ENCODE measurements at places on chromosomes 7 and 10.

GRCh38 chr7:76411626-76412025 lies 2.1 kb upstream of the SSC4D start:
- no peak for DNase-seq

- DNase-seq = no peak
These were observed 69.1 kb upstream of the KCNIP2 start for GRCh38 chr10:101912561-101913179.

DNA sequence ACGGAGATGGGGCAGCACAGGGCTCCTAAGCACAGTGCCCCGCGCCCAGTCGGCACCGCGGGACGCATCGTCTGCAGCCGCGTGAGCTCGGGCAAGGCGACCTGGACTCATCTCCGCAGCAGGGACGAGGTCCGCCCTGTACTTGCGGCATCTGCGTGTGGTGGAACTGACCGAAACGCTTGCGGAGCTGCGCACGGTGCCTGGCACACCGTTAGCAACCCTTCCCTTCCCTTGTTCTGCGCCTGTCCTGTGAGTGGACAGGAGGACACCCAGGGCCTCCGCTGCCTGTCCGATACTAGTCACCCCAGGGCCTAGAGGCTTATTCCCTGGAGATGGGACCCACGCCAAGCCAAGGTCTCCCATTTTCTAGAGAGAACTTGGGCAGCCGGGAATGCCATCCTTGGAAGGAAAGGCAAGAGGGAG lies 98.5 kb downstream of the WDR11 start:
- DNase-seq = no peak

- DNase-seq = no peak
These were observed 20.9 kb upstream of the LFNG start for GRCh38 chr7:2498708-2499107.

- no peak for DNase-seq
These were observed 163.4 kb downstream of the PLXDC2 start for GRCh38 chr10:19979628-19980027.

- DNase-seq = no peak
These were observed 492.5 kb upstream of the AKR1E2 start for GRCh38 chr10:4333459-4333894.

DNA sequence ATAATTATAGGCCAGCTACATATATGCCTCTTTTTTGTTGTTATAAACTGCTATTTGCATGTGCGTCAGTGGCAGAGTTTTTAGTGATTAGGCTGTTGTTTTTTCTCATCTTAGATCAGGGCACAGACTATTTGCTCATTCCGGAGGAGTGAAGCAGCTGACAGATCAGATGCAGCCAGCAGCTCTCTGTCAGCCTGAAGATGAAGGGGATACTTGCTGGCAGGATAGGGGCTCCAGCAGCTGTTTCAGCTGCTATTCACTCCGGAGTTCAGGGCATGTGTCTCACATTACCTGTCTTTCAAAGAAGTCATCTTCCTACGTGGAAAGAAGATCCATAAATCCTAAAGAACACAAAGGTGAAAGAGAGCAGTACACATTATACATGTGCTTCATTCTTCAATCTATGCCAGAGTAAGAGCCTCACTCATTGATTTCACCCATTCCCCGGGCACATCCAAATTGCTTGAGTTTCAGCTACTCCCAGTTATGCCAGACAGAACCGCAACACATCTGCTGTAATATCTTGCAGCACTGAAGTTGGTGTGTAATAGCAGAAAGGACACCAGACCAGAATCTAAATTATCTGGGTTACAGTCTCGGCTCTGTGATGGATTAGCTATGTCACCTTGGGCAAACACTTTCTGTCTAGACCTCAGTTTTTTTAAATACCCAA lies 182.8 kb upstream of the CHRM2 start:
- no peak for DNase-seq

DNA sequence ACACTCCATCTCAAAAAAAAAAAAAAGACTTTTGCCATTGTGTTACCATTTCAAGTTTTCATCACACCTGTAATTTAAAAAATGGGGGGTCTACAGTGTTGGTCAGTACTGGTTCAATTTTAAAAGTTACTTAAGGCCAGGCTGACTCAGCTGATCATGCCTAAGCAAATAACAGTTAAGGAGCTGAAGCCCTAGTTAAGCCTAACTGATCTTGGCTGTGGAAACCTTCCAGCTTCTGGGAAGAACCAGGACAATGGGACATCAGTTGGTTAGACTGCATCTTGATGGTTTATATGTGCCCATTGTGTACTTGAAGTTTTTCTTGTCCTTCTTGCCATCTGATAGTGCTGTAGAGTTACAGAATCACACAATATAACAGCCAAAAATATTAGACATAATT lies 26.7 kb downstream of the VCL start:
- DNase-seq = no peak

DNA sequence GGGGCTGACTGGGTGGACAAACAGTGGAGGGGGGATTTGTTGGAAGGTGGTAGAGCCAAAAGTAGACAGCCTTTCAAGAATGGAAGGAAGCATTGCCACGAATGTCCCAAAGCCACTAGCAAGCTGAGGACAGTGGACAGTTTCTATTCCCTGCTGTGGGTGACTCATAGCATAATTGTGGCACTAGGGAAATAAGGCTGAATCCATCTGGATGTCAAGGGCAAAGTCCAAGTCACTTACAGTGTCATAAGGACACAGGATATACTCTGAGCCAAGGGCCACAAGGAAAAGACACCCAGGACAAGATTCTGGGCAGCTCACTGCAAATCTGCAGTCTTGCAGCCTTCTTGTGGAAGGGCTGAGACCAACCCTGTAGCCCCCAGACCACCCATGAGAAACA lies 79.7 kb downstream of the FRMPD2 start:
- DNase-seq = no peak

DNA sequence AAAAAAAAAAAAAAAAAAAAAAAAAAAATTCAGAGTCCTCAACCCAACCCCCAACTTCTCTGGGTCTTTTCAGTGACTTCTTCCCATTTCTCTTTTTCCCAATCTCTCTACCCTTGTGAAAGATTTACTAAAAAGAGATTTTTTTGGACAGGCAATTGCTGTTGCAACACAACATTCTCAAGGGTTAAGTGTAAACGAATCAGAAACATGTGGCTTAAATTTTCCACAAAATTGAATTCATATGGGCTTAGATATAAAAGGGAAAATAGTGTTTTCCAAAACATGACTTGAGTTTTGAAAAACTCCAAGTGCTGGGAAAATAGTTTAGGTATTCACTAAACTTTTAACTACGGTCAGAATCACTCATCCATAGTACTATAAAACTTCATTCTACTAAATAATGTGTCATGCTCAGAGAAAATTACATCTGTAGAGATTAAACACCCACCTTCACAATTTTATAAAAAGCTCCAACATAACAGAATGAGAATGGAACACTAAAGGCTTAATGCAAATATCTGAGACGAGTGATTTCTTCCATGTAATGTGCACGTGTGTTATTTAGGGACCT lies 643.1 kb downstream of the PARD3 start:
- no peak for DNase-seq

Measured in putamen (tissue), 1 donor.